ENCODE measurements at places on chromosomes 6 and 20.

- DNase-seq: no peak
Measured at GRCh38 chr6:82904860-82905259, 160.8 kb downstream of the UBE3D start.

DNA sequence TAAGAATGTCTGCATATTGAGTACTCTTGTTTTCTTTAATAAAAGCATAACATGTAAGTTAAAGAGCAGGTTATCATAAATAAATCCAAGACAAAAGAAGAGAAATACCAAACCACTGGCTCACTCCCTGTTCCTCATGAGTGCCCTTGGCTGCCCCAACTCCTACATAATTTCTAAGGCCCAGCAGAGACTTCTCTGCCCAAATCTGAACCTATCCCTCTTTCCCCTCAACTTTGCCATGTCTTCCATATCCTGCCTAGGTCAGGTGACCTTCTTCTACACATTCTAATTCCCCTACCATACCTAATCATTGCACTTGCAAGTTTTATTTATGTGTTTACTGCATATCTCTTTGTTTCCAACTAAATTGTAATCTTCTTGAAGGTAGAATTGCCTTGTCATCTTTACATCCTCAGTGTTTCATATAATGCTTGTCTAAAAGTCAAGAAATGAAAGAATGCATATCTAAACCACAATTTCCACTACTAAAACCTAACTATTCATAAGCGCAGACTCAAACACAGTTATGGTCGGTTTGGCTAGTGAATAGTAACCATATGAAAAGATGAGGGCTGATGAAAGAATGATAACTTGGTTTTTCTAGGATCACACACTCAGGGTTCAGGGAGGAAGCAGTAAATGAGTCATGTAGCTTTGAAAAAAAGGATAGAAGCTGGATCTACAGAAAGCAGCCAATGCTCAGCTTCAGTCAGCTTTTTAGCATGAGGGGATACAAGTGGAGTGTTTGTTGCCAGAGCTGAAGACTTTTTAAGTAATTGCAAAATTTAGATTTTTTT, 53.3 kb upstream of the EYA4 start:
- DNase-seq: no peak

- DNase-seq: peak; percentile 38
Measured at GRCh38 chr6:13485923-13486562, 1.4 kb downstream of the GFOD1 start.

DNA sequence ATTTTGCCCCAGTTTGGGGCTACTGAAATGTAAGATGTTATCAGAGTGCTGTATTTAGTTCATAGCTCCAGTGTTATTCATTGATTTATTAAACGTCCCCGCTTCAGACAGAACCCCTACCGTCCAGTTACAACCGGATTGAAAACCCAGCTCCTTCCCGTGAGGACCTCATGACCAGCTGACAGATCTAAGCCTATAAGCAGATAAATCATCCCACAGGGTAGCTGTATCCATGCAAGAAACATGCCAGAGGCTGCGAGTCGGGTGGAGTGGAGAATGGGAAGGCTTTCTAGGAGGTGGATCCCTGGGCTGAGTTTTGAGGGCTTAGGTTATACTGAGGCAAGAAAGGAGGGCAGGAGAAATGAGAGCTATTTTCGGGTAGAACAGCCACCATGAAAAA, 260.0 kb downstream of the ARID1B start:
- DNase-seq: no peak

- DNase-seq: no peak
Measured at GRCh38 chr6:151498327-151498726, 4.5 kb downstream of the CCDC170 start.

GRCh38 chr6:136685540-136686108, 106.7 kb downstream of the MAP3K5 start:
- no peak for DNase-seq

DNA sequence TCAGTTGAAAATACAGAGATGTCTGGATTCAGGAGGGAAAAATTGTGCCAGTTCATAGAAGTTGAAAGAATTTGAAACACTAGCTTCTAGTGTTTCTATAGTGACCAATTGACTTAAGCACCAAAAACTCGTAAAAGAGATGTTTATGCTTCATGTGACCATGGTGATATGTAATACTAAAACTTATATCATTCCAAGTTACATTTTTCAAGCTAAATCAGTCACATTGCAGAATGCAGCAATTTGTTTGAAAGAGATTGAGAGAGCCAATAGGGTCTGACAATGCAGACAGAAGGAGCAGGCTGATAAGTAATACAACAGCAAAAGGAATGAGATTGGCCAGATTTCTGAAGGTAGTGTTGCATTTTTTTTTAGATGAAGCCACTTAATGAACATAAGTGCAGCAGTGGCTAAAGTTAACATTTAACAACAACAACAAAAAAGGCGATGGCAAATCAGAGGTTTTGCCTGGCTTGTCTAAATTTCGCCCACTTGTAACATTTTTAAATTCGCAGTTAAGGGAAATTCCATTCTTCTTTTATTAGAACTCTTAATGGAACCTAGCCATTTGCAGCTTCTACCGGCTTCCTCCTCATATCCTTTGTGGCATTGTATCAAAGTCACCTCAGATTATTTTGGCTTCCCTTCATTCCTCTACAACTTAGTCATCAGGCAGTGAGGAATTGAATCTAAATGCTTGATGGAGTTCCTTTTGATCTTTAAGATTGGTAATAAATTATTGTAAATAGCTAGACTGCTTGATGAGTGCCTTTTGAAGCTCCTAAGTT, 484.0 kb upstream of the SOX4 start:
- no peak for DNase-seq

GRCh38 chr20:38290829-38291814, 12.8 kb upstream of the BPI start:
- DNase-seq: no peak

DNA sequence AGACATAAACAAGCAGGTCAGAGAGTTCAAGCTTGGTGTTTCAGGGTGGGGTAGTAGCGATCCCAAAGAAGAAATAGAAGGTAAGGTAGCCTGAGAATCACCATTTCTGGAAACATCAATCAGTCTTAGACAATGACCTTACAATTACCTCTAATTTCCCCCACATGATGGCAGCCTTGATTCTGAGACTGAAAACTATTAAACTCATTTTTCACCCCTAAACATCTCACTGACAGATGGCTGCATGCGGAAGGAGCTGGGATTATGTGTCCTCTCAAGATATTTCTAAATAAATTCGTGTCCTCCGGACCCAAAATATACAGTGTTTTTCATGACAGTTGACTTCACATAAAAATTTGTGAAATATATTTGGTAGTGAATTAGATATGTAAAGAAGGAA, 61.0 kb downstream of the KIF6 start:
- no peak for DNase-seq

All from CD4-positive, alpha-beta T cell treated with Interleukin-4 for 1 hour (primary cell).